Activated CD4-positive, alpha-beta T cell treated with anti-CD3 and anti-CD28 coated beads, Interleukin-2, amount 50 U/mL, for 16 hours (primary cell): ENCODE measurements at places on chromosomes 3 and 15.

- no peak for DNase-seq
Observed at GRCh38 chr15:22240403-22240802, 160.1 kb downstream of the OR4M2 start.

GRCh38 chr3:48107227-48107626, 81.0 kb downstream of the CDC25A start:
- no peak for DNase-seq

- DNase-seq = no peak
Observed at GRCh38 chr15:99954361-99955180, 221.3 kb upstream of the LYSMD4 start.

DNA sequence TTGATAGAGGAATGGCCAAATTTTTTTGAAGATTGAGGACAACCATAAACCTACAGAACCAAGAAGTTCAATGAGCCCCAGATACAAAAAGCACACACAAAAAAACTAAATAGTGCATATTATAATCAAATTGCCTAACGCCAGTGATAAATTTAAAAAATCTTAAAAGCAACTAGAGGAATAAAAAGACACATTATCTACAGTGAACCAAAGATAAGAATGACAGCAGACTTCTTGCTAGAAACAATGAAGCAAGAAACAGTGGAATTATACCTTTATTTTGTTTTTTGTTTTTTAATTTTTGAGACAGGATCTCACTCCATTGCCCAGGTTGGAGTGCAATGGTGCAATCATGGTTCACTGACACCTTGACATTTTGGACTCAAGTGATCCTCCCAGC, 9.9 kb upstream of the SAMD7 start:
- no peak for DNase-seq

DNA sequence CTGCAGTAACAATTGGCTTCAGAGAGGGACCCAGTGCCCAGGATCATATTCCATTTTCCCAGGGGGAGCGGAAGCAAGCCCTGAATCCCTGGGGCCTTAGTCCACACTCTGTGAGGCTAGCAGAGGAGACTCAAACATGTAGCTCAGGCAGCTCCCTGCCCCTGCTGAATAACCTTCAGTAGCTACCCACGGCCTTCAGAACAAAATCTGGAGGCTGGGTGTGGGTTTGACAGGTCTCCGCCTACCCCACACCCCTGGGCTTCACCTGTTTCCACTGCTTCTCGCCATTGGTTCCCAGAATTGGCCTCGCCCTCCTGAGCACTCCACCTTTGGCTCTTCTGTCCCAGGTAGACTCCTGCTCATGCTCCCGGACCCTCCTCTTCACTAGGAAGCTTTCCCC, 93.6 kb upstream of the ATP2B2 start:
- no peak for DNase-seq

DNA sequence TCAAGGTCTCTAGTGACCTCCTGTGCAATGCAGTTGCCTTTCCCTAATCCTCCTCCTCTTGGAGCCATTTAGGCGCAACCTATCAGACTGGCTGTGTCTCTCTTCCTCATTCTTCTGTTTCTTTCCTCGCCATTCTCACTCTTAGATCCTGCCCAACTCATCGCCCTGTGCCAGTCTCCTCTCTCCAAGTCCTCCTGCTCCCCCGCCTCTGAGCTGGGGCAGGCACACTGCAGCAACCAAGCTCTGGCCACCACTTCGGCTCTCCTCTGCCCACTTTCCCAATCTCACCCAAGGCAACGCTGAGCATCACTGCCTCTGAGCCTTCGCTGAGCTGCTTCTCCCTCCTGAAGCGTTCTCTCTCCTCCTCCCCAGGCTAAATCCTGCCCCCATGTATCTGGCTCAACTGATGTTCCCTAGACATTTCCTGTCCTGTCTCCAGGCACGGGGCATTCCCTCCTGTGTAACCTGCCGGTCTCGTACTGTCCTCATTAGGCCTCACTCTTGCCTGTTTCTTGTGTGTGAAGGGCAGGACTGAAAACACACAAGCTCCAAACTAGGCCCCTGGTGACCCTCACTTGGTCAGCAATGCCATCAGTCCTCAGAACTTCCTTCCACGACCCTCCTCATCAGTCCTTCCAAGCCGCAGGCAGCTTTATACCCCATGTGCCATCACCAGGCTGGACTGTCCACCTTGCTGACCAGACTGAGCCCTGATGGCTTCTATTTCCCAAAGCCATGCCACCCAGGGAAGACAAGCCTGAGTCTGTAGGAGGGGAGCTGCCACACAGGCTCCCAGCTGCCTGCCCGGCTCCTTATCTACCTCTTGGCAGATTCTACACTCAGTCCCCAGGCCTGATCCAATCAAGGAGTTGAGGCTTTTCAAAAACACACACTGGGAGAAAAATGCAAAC, 85.6 kb downstream of the SEC22A start:
- DNase-seq = no peak

DNA sequence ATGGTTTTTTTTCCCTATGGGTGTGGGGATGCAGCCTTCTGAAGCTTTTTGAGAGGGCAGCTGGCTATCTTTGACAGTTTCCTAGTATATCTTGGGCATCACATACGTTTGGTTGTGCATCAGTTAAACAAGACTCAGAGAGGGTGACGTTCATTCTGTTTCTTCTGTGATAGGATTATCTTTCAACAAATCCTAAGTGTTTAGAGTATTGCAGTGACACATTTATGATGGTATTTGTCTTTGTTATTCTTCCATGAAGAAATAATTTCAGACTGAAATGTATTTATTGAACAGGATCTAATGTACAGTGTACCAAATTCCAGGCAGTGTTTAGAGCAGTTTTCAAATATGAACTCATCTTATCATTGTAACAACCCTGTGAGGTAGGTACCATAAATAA, 114.4 kb downstream of the PLCL2 start:
- no peak for DNase-seq

GRCh38 chr3:70111411-70111810, 111.9 kb downstream of the SAMMSON start:
- no peak for DNase-seq

GRCh38 chr15:88628018-88628654, 7.0 kb downstream of the AEN start:
- no peak for DNase-seq

- no peak for DNase-seq
Observed at GRCh38 chr3:7437231-7437630, 576.3 kb downstream of the GRM7 start.

- DNase-seq = peak; percentile 18
Observed at GRCh38 chr15:74320352-74321247, 46.8 kb downstream of the CYP11A1 start.

DNA sequence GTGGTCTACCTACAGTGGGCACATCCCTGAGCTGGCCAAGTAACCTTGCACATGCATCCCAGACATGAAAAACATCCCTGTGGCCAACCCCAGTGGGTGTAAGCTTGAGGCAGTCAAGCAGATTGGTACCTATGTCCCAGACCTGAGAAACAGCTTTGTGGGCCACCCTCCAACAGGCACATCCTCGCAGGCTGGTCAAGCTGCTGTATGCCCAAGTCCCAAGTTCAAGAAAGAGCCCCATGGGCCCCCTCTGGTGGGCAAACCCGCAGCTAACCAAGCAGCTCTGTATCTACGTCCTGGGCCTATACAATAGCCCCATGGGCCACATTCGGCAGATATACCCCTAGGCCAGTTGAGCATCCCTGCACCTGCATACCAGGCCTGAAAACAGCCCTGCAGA, 186.3 kb upstream of the GPR149 start:
- DNase-seq = no peak

DNA sequence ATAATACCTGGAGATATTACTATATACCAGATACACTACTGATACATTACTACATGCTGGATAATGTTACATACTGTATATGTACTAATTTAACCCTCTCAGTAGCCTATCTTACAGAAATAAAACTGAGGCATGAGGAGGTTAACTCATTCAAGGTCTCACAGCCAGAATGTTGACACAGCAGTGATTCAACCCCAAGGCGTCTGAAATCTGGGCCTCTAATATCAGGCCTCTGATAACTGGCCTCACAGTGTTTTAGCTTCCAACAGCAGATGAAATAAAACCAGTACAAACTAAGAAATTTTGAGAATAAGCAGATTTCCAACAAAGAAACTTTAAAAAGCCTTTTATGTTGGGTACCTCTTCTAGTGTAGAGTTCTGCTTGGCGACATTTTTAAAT, 23.4 kb downstream of the DZIP1L start:
- DNase-seq = no peak
